ENCODE measurements at places on chromosomes 6 and 20. TPM values are rescaled to one million over a fixed set of nuclear protein-coding genes. Genes with fewer than 3 reads are reported as not detected.
A peak's percentile ranks its signal among the peaks of the same experiment; 100 is the strongest.

GRCh38 chr6:33631971-33632557 is 10.9 kb downstream of the ITPR3 start:
- H3K27me3 ChIP-seq, result no peaks in the 10 kb centered on the region
- H3K4me3 ChIP-seq, result no peak overlapping the region
- H3K36me3 ChIP-seq, result no peaks in the 10 kb centered on the region

LRP11 gene
- 40.0 TPM for total RNA-seq

PTPRT gene
- total RNA-seq, result not detected

DNA sequence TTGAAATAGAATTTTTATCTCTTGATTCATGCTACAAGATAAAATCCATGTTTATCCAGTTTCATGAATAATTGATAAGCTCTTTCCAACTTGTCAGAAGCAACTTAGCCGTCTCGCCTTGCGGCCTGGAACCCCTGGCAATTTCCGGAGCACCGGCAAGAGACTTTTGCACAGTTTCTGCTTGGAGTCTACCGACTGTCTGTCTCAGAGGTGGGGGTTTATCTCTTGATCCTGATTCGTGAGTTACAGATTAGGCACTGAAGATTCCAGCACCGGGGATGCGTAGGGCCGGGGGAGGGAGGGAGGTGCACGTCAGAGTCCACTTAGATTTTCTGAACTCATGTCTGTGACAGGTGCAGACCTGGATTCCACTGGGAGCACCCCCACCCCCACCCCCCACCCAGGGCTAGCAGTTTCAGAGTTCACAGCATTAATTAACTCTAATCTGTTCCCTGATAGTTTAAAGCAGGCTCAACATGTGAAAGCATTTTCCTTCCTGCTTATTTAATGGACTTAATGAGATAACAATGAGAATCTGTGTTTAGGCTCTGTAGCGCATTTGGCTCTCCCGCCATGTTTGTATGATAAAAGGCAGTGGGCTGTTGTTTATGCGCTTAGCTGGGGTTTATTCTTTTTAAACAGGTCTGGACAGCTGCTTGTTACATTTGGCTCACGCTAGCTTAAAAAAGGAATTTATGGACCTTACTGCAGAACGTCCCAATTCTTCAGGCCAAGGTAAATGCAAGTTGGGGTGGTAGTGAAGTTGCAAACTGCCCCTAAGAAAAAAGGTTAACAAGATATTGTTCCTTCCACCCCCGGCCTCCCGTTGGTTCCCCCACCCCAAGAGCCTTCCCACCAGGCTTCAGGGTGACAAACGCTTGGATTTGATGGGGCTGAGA is 8.1 kb upstream of the APCDD1L start:
- no peaks in the 10 kb centered on the region for H3K36me3 ChIP-seq
- no peak for DNase-seq
- H3K27ac ChIP-seq, result no peak overlapping the region
- no peak overlapping the region for H3K4me3 ChIP-seq

DNA sequence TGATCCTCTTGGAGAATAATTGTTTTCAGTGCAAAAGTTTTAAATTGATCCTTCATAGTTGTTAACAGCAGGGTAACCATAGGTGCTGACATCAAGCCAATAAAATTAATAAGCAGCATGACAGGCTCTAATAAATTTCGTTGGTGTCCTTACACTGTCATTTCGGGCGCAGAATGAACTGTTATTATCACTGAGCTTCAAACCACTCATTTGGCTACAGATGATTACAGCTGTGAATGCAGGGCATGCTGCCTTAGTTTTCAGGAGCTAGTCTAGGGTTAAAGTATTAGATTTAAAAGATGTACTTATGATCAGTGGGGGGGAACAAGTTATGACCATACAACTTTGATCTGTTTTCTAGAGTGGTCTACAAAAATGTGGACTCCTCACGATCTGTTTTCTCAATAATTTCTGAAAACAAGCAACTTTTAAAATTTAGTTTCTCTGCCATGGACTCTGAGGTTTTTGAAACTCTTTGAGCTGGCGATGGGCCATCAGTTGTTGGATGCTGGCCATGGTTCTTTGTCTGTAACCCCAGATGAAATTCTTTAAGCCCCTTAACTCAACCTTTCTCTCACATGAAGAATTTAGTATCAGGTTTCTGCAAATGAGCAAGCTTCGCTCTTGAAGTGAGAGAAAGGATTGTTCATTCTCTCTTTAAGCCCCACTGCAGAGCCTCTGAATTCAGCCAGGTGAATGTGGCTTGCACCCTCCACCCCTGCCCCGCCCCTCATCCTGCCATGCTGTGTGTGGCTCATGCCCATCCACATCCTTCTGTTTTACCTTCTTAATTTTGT is 99.1 kb upstream of the MTHFD1L start:
- DNase-seq, result no peak
- no peaks in the 10 kb centered on the region for H3K27me3 ChIP-seq
- no peak overlapping the region for H3K4me3 ChIP-seq
- no peaks in the 10 kb centered on the region for H3K36me3 ChIP-seq
- H3K4me1 ChIP-seq, result peaks cover 15% of the 10 kb centered on the region

GRCh38 chr6:111769365-111770152 is 103.7 kb downstream of the FYN start:
- no peak overlapping the region for H3K27ac ChIP-seq
- H3K36me3 ChIP-seq, result no peaks in the 10 kb centered on the region
- peaks cover under 1% of the 10 kb centered on the region for H3K4me1 ChIP-seq
- no peaks in the 10 kb centered on the region for H3K27me3 ChIP-seq
- no peak for DNase-seq

- no peak overlapping the region for H3K4me3 ChIP-seq
- H3K27me3 ChIP-seq, result no peaks in the 10 kb centered on the region
- no peak overlapping the region for H3K27ac ChIP-seq
- no peaks in the 10 kb centered on the region for H3K36me3 ChIP-seq
Observed at GRCh38 chr20:6008254-6008653, 45.6 kb downstream of the LRRN4 start.

GRCh38 chr20:50569864-50570836 is 60.0 kb downstream of the PTPN1 start:
- H3K27me3 ChIP-seq, result no peaks in the 10 kb centered on the region
- no peak for DNase-seq
- H3K4me1 ChIP-seq, result peaks cover 17% of the 10 kb centered on the region

DNA sequence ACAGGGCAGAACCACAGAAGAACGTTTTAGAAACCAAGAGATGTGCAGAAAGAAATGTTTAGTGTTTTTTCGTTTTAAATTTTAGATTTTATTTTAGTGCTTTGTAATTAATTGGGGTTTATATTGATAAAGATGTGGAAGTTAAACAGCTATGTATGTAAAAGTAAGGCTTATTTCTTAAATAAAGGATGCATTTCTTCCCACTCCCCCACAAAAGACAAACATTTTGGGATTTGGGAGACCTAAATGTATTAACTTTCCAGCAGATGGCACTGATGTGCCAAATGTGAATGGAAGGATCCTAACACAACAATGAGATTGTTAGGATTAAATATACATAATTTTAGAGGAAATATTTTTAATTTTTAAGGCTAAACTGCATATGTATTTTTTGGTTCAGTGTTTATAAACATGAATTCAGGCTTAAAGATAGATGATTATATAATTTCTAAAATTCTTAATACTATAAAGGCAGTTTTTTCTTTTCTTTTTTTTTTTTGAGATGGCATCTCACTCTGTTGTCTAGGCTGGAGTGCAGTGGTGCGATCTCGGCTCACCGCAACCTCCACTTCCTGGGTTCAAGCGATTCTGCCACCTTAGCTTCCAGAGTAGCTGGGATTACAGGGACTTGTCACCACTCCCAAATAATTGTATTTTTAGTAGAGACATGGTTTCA is 12.0 kb downstream of the PFDN4 start:
- no peaks in the 10 kb centered on the region for H3K4me1 ChIP-seq
- DNase-seq, result no peak
- no peaks in the 10 kb centered on the region for H3K27me3 ChIP-seq
- H3K27ac ChIP-seq, result no peak overlapping the region

- no peak for DNase-seq
- no peak overlapping the region for H3K27ac ChIP-seq
- H3K36me3 ChIP-seq, result peaks cover 93% of the 10 kb centered on the region
- no peaks in the 10 kb centered on the region for H3K27me3 ChIP-seq
- H3K4me3 ChIP-seq, result no peak overlapping the region
- H3K4me1 ChIP-seq, result no peaks in the 10 kb centered on the region
Observed at GRCh38 chr6:166419717-166420116, 37.0 kb upstream of the MPC1 start.

GRCh38 chr6:25041485-25042035 is 105.8 kb upstream of the RIPOR2 start:
- no peak overlapping the region for H3K4me3 ChIP-seq
- peak overlapping the region; percentile 2 for H3K27ac ChIP-seq
- DNase-seq, result no peak
- no peaks in the 10 kb centered on the region for H3K27me3 ChIP-seq
- no peaks in the 10 kb centered on the region for H3K36me3 ChIP-seq

DNA sequence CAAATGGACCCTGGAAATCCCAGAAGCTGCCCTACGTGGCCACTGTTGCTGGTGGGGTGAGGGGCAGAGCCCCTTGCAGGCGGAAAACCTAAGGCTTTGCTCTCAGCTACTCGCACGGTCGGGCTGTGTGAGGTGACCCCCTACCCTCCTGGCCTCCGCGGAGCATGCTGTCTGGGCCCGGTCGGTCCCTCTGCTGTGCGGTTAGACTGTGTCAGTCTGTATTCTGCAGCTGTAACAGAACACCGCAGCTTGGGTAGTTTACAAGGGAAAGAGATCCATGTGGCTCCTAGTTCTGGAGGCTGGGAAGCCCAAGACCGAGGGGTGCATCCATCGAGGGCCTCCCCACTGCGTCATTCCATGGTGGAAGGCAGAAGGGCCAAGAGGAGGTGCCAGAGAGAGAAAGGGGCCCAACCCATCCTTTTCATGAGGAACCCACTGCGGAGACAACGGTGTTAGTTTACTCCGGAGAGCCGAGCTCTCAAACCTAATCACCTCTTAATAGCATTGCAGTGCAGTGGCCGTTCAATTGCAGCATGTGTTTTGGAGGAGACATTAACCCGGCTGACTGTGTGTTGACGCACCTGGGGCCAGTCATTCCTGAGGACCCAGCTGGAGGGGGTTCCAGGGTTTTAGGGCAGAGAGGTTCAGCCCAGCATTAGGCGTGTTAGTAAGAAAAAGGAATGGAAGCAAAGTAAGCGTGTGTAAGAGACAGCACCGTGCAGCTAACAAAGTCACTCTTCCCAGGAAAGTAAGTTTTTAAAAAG is 18.3 kb downstream of the COL9A3 start:
- no peak for DNase-seq
- H3K4me1 ChIP-seq, result peaks cover 40% of the 10 kb centered on the region
- H3K27ac ChIP-seq, result no peak overlapping the region
- H3K36me3 ChIP-seq, result no peaks in the 10 kb centered on the region
- H3K27me3 ChIP-seq, result no peaks in the 10 kb centered on the region
- H3K4me3 ChIP-seq, result no peak overlapping the region

CFB gene
- total RNA-seq, result 18.9 TPM

DNA sequence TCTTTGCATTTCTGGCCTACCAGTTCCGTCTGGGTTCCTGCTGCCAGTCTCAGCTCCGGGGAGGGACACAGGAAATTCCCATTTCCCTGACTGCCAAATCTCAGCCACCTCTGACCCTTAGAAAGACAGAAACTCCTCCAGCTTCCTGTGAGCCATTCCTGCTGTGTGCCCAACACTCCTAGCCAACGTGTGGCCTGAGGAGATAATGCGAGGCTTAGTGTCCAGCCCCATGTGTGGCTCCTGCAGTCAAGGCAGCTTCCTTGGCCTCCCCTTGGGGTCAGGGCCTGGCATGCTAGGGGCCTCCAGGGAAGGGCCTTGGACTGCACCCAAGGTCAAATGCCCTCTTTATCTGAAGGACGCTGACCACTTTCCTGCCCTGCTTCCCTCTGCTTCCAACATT is 45.1 kb downstream of the MAFB start:
- no peaks in the 10 kb centered on the region for H3K36me3 ChIP-seq
- no peak for DNase-seq
- H3K27me3 ChIP-seq, result no peaks in the 10 kb centered on the region
- no peaks in the 10 kb centered on the region for H3K4me1 ChIP-seq
- no peak overlapping the region for H3K27ac ChIP-seq

DNA sequence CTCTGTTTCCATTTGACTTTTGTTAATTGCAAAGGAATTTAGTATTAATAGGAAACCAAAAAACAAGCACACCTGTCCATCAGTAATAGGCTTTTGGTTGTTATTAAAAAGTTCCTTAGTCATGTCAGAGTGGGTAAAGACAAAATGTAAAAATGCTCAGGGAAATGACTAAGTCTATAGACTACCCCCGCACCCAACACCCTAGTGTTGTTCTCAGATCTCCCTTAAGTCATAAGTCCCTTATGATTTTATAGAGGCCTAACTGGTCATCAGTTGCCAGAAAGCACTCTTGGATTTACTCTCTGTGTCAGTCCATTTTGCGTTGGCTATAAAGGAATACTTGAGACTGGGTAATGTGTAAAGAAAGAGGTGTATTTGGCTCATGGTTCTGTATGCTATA is 52.8 kb downstream of the MAP3K4 start:
- no peak for DNase-seq
- H3K4me1 ChIP-seq, result peaks cover 11% of the 10 kb centered on the region
- H3K27ac ChIP-seq, result no peak overlapping the region
- H3K36me3 ChIP-seq, result no peaks in the 10 kb centered on the region
- no peaks in the 10 kb centered on the region for H3K27me3 ChIP-seq
- no peak overlapping the region for H3K4me3 ChIP-seq

ARFGEF3 gene
- 5.0 TPM for total RNA-seq

DNA sequence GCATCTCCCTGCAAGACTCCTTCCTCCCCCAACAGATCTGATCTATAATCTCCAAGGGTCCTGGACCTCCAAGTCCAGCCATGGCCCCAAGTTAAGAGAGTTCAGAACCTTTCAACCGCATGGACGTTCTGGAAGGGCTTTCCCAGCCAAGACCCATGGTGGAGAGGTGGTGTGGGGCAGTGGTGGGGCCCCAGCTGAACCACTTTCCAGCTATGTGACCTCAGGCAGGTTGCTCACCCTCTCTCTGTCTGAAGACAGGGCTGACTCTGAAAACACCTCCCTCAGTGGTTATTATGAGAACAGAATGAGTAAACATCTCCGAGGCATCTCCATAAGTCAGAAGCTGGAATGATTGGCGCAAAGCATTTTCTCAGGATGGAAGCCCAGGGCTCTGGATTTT is 887 bp downstream of the CLPS start:
- no peaks in the 10 kb centered on the region for H3K4me1 ChIP-seq
- H3K4me3 ChIP-seq, result no peak overlapping the region
- DNase-seq, result no peak
- H3K27me3 ChIP-seq, result no peaks in the 10 kb centered on the region

EDEM2 gene
- 19.6 TPM for total RNA-seq

DNA sequence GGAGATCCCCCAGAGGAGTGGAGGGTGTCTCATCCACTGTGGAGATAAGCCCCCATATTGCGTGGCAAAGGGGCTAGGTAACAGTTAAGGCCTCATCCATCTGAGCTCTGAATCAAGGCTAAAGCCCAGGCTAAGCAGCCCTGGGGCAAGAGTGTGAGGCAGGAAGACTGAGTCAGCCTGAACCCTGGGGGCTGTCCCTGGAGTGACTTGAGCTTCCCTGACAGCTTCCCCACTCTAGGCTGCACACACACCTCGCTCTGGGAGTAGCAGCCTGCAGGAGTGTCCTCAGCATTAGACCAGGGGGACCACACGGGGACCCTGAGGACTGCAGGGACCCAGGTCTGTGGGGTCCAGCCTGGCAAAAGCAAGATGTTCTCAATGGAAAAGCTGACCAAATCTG is 27.9 kb downstream of the UBD start:
- H3K4me3 ChIP-seq, result no peak overlapping the region
- no peaks in the 10 kb centered on the region for H3K36me3 ChIP-seq
- H3K27me3 ChIP-seq, result no peaks in the 10 kb centered on the region
- H3K4me1 ChIP-seq, result no peaks in the 10 kb centered on the region
- DNase-seq, result no peak

GRCh38 chr6:167161851-167162467 is 4.2 kb upstream of the GPR31 start:
- H3K4me3 ChIP-seq, result no peak overlapping the region
- no peaks in the 10 kb centered on the region for H3K27me3 ChIP-seq
- no peaks in the 10 kb centered on the region for H3K4me1 ChIP-seq
- no peaks in the 10 kb centered on the region for H3K36me3 ChIP-seq
- DNase-seq, result no peak
- no peak overlapping the region for H3K27ac ChIP-seq

Measured in tibial nerve (tissue), 4 donors.